ENCODE measurements at places on chromosomes 2 and 18. TPM values are rescaled to one million over a fixed set of nuclear protein-coding genes. Genes with fewer than 3 reads are reported as not detected.

- no peak for DNase-seq
Observed at GRCh38 chr2:61802548-61802947, 51.3 kb downstream of the FAM161A start.

GRCh38 chr18:31825772-31826171 lies 65.1 kb upstream of the SLC25A52 start:
- DNase-seq: no peak

GRCh38 chr18:27540111-27540510 lies 355.0 kb upstream of the CHST9 start:
- DNase-seq: no peak

DNA sequence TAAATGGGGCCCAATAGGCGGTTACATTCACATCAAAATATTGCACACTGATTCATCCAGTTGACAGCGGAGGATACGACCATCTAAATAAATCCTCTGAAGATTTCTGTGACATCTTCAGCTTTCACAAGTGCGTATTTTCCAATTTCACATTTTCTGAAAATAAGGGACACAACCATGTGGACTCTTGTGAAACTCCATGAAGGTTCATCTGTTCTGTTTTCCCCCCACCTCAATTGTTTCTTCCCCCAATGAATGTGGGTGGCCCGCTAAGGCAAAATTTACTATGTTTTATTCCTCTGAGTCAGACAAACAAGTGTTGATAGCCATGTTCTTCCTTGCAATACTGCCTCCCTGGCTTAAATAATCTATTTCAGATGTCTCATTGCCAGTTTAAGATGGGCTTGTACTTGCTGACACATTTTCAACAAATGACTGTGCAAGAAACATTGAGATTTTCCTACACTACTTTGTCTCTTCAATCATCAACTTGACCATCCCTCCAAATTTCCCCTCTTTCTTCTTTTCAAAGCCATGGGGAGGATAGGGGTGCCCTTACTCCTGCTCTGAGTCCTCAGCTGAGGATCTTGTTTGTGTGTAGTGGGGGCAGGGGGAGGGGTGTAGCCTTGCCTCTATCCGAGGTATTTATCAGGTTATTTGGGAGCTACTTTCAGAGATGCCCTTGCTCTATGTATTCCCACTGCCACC lies 78.2 kb downstream of the BCL11A start:
- DNase-seq: no peak

GRCh38 chr2:7052404-7052803 lies 135.2 kb downstream of the RNF144A start:
- DNase-seq: no peak

The GCKR gene
- total RNA-seq: 0.65 TPM

- DNase-seq: no peak
Observed at GRCh38 chr2:62489162-62489561, 16.8 kb downstream of the TMEM17 start.

- no peak for DNase-seq
Observed at GRCh38 chr2:2238726-2239269, 92.3 kb downstream of the MYT1L start.

GRCh38 chr2:100260712-100261620 lies 61.3 kb downstream of the LONRF2 start:
- DNase-seq: no peak

- DNase-seq: no peak
Observed at GRCh38 chr2:219198974-219199373, 7.6 kb upstream of the ZFAND2B start.

- DNase-seq: no peak
Observed at GRCh38 chr18:22200611-22201225, 31.3 kb downstream of the GATA6 start.

The TMEM247 gene
- not detected for total RNA-seq

The RMC1 gene
- total RNA-seq: 33.0 TPM

DNA sequence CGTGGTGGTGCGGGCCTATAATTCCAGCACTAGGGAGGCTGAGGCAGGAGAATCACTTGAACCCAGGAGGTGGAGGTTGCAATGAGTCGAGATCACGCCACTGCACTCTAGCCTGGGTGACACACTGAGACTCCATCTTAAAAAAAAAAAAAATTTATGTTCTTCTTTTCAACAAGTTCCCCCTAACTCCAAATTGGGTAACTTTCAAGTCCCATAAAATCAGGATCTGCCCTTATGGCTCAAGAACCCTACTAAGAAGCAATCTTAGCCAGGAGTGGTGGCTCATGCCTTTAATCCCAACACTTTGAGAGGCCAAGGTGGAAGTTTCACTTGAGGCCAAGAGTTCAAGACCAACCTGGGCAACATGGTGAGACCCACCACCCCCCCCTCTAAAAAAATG lies 30.3 kb upstream of the TLK1 start:
- no peak for DNase-seq

- DNase-seq: no peak
Observed at GRCh38 chr2:225737556-225737955, 338.0 kb downstream of the NYAP2 start.

- DNase-seq: no peak
Observed at GRCh38 chr18:23135550-23136325, 453 bp downstream of the CABLES1 start.

DNA sequence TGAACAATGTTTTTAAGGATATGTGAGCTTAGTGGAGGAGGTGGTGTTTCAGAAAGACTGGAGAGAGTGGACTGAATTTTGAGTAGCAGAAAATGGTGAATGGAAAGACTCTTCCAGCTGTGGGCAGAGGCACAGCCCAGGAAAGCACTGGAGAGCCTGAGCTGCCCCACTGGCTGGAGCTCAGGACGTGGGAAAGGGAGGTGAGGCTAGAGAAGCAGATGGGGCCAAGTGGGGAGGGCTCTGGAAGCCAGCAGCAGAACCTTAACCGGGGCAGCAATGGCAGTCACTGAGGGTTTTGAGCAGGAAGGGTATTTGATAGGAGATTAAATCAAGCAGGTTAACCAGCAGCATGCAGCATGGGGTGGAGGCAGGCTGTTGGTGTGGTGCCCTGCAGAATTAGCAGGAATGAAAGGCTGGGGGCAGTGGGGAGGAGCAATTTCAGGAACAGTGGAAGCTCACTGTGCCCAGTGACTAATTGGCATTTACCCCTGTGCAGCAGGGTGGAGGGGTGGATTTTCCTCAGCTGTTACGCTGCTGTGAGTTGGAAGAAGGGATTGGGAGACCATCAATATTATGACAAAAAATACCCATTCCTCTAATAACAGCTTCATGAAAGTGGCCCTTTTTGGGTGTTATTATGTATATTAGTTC lies 136.2 kb downstream of the CERS6 start:
- DNase-seq: no peak

The NR4A2 gene
- total RNA-seq: 11.0 TPM

DNA sequence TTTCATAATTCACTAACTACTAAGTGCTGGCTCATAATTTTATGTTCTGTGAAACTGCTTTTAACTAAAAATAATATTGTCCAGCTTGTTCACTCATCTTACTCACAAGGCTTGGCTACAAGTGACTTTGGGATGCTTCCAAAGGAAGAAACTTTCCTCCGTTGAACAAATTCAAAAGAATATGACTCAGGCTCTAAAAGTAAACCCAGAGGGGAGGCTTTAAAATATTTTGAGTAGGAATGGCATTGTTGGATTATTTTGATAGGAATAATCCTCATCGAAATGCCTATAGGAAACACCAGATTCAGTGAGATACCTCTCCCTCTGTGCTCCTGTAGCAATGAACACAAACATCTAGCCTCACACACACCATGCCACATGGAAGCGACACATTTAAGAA lies 25.2 kb upstream of the TLK1 start:
- DNase-seq: no peak

DNA sequence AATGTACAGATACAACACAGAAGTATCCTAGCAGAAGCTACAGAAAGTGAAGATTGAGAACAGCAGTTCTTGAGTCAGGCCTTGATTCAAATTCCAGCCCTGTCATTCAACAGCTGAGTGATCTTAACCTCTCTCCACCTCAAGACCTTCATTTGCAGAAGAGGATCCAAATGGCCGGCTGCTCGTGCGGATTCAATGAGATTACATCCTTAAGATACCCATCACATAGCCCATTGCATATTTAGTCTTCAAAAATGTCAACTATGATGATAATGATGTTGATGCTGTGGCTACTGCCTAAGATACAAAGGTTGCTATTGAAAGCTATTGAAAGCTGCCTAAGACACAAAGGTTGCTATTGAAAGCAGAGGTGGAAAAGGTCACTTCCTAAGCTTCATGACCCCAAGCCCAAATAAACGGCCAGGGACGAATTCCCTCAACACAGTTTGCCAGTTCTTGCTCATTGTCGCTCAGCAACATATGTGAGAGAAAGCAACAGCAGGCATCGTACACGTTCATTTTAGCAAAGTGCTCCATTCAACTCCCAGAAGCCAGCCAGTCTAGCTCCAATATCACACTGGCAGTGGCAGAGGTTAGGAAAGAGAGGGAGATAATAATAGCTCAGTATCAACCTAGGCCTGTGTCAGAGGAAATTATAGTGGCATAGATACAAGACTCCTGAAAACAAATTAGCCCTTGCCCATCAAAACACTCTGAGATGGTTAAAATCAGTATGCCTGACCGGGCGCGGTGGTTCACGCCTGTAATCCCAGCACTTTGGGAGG lies 36.1 kb downstream of the MRPL35 start:
- no peak for DNase-seq

The MERTK gene
- total RNA-seq: 48.4 TPM

- DNase-seq: no peak
Observed at GRCh38 chr2:184416146-184416913, 182.0 kb upstream of the ZNF804A start.

DNA sequence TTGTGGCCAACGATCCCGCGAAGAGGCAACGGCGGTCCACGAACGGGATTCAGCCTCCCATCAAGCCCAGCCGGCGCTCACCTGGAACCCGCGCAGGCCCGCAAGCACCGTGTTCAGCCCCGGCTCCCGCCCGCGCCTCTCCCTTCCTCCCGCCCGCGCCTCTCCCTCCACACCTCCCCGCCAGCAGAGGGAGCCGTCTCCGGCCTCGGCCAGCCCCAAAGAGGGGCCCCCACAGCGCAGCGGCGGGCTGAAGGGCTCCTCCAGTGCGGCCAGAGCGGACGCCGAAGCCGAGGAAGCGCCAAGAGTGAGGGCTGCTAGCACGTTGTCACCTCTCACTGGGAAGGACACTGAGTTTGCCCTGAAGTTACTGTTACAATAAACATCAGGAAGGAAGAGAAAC lies 55.3 kb upstream of the LAPTM4A start:
- no peak for DNase-seq

GRCh38 chr2:64369706-64370105 lies 84.3 kb upstream of the LGALSL start:
- no peak for DNase-seq

The GALM gene
- 16.1 TPM for total RNA-seq

GRCh38 chr2:144490017-144490416 lies 29.9 kb downstream of the ZEB2 start:
- no peak for DNase-seq

GRCh38 chr2:195570329-195570728 lies 86.7 kb upstream of the SLC39A10 start:
- no peak for DNase-seq

The PSD4 gene
- 38.8 TPM for total RNA-seq

- no peak for DNase-seq
Observed at GRCh38 chr2:165804719-165805118, 10.7 kb upstream of the GALNT3 start.

GRCh38 chr2:143686585-143687164 lies 557.5 kb downstream of the ARHGAP15 start:
- no peak for DNase-seq

DNA sequence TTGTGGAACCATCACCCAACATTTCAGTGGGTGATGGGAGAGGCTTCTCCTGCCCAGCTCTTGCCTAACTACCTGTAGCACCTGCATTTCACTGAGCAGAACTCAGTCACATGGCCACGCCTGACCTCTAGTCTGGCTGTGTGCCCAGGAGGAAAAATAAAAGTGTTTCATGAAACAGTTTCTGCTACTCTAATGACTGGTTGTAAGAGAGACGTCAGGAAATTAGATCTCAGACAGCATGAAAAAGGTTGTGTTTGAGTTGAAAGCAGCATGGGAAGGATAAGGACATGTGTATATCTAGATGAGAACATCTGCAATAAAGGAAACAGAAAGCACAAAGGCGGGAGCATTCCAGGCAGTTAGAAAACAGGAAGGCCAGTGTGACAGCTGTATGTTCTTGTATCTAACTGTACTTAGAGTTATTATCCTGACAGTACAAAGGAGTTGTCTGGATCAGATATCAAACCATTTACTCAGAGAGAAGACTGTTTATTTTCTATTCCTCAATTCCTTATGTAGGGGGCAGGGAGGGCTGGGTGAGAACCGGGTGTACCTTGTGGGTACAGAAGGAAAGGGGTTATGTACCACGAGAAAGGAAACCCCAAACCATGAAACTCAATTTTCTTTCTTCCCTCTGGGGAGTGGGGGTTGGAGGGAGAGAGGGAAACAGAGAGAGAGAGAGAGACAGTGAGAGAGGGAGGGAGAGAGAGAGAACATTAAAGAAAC lies 307.4 kb upstream of the VWC2L start:
- no peak for DNase-seq

The GKN1 gene
- 1.7 TPM for total RNA-seq

DNA sequence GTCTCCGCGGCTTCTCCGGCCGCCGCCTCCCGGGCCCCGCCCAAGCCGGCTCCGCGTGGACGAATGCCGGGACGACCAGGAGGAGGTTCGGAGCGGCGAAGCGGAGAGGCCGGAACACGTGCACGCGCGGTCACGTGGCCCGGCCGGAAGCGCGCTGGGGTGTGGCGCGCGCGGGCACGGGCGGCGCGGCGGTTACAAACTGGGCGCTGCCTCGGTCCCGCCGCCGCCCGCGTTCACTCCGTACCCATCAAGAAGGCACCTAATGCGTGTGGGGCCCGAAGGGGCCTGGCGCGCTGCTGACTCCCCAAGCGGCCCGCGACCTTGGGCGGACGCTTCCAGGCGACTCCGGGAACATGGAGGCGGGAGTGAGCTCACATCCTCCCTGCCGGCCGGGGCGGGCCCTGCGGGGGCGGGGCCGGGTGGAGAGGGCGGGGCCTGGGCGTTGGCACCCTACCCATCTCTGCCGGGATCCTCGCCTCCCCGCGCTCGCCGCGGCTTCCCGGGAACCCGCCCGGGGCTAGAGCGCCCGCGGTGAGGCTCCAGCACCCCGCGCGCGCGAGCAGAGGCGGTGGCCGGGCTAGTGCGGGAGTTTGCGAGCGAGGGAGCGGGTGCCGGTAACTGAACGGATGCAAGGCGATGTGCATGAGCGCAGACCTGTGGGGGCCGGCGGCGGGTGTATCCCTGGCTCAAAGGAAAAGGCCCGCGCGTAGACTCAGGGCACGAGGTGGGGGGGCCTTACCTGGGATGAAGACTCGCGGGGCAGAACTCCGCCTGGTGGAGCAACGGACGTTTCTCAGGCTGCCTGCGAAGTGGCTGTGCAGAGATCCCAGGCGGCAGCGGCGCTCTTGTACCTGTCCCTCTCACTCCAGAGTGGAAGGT lies at the start of gene TMEM185B:
Gene TMEM185B (minus strand): TSS at position 367 of the 879 bp plus-strand sequence. CDS start 424 bp downstream, outside the sequence.
- peak; percentile 92 for DNase-seq

The CNTNAP5 gene
- 5.0 TPM for total RNA-seq
